GM23338 (cell line): ENCODE measurements at places on chromosomes 2 and 18. TPM values are rescaled to one million over a fixed set of nuclear protein-coding genes. Genes with fewer than 3 reads are reported as not detected.
A peak's percentile ranks its signal among the peaks of the same experiment; 100 is the strongest.

DNA sequence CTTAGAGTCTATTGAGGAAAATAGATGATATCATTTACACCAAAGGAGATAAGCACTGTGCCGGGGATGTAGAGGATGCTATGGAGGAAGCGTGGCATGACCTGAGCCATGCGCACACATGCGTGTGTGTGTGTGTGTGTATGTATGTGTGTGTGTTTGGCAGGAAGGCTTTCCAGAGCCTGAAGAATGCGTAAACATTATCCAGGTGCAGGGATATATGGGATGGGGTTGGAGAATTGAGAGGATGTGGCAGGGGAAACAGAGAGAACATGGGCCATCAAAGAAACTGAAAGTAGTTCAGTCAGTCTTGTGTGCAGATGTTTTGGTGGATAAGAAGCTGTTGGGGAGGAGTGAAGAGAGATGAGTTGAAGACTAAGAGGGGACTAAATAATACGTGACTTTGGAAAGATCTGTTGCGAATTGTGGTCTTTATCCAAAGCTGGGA lies 9.3 kb upstream of the STAT1 start:
- H3K27ac ChIP-seq = no peak overlapping the region
- H3K27me3 ChIP-seq = peaks cover 4% of the 10 kb centered on the region; the same call in 1 of the 2 replicates
- DNase-seq = no peak
- H3K4me3 ChIP-seq = no peak overlapping the region

- DNase-seq = no peak
- no peak overlapping the region for H3K27ac ChIP-seq
- no peaks in the 10 kb centered on the region for H3K36me3 ChIP-seq
- no peaks in the 10 kb centered on the region for H3K4me1 ChIP-seq
Observed at GRCh38 chr2:10272464-10272863, 30.2 kb upstream of the HPCAL1 start.

DNA sequence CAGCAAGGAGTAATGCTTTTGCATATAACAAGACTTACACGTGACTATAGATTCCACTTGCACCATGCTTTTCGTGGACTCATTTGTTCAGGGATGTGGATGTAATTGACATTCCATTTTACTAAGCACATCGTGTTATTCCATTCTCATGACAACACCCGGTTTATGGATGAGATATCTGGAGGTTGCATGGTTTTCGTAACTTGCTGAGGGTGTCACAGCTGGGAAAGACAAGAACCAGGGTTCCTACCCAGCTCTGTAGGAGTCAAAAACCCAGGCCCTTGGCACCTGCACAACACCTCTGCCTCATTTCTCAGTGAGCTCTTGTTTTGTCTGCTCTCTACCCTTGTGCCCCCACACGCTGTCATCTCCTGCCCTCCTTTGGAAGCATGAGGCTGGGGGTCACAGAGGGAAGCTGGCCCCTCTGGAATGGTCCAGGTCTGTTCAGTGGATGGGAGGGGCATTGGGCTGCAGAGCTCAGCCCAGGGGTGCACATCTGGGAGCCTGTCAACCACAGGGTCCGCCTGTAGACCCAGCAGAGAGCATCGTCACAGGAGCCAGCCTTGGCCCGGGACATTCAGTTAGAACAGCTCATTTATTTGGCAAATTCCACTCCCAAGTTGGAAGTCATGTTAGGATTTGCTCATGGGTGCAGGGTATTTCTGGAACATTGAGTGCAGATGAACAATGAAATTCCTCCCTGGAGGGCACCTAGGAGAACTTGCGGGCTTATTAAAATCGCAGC lies 120.1 kb upstream of the TWIST2 start:
- no peak for DNase-seq
- no peaks in the 10 kb centered on the region for H3K4me1 ChIP-seq
- no peak overlapping the region for H3K27ac ChIP-seq

MAP3K19 gene
- not detected in 2 replicates for total RNA-seq

HOXD9 gene
- total RNA-seq = not detected in 2 replicates

GRCh38 chr2:133956434-133956935 lies 297.4 kb upstream of the MGAT5 start:
- H3K36me3 ChIP-seq = no peaks in the 10 kb centered on the region
- no peak overlapping the region for H3K4me3 ChIP-seq
- no peaks in the 10 kb centered on the region for H3K27me3 ChIP-seq
- H3K4me1 ChIP-seq = no peaks in the 10 kb centered on the region
- no peak overlapping the region for H3K27ac ChIP-seq
- DNase-seq = no peak

DNA sequence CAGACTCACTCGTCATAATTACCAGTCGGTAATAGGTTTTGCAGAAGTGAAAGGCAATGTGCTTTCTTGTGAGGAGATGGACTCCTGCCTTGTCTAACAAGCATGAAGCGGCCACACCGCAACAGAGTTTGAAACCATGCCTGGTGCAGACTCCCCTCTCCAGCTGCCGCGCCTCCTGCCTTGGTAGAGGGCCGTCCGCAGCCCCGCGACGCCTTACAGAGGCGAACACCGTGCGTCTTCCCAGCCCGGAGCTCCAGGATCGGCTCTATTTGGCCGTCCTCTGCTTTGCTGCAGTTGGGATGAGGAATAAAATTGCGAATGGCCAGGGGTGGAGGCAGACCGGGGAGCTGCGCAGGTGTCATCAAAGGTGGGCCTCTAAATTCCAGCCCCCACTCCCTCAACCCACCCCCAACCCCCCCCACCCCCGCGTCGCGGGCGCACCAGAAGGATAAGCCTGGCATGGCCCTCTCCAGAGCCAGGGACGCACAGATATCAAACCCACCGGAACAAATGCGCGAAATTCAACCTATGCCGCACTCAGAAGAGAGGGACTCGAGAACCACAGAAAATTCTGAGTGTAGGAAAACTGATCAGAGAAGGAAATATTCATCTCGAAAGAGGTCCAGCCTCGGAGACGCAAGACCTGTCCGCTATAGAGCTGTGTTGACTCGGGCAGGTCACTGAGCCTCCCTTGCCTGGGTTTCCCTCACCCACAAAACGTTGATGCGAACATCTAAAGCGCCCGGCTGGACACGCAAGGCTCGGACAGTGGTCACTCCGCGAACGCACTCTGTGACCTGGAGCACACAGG lies 1.1 kb downstream of the TRABD2A start:
- H3K27me3 ChIP-seq = peaks cover 81% of the 10 kb centered on the region
- H3K4me3 ChIP-seq = peak overlapping the region; percentile 93
- no peaks in the 10 kb centered on the region; the same call in 1 of the 2 replicates for H3K4me1 ChIP-seq
- no peak overlapping the region for H3K27ac ChIP-seq
- no peaks in the 10 kb centered on the region for H3K36me3 ChIP-seq

- DNase-seq = peak; percentile 20
- no peaks in the 10 kb centered on the region for H3K27me3 ChIP-seq
- no peak overlapping the region for H3K4me3 ChIP-seq
- peaks cover 5% of the 10 kb centered on the region for H3K4me1 ChIP-seq
- peaks cover 6% of the 10 kb centered on the region; the same call in 1 of the 2 replicates for H3K36me3 ChIP-seq
Observed at GRCh38 chr2:25955869-25956535, 26.3 kb downstream of the KIF3C start.

- peak overlapping the region; percentile 83 for H3K4me3 ChIP-seq
- peaks cover 32% of the 10 kb centered on the region for H3K27me3 ChIP-seq
- H3K4me1 ChIP-seq = peaks cover 40% of the 10 kb centered on the region
Observed at GRCh38 chr18:8707556-8708300, 2.4 kb downstream of the MTCL1 start.

DNA sequence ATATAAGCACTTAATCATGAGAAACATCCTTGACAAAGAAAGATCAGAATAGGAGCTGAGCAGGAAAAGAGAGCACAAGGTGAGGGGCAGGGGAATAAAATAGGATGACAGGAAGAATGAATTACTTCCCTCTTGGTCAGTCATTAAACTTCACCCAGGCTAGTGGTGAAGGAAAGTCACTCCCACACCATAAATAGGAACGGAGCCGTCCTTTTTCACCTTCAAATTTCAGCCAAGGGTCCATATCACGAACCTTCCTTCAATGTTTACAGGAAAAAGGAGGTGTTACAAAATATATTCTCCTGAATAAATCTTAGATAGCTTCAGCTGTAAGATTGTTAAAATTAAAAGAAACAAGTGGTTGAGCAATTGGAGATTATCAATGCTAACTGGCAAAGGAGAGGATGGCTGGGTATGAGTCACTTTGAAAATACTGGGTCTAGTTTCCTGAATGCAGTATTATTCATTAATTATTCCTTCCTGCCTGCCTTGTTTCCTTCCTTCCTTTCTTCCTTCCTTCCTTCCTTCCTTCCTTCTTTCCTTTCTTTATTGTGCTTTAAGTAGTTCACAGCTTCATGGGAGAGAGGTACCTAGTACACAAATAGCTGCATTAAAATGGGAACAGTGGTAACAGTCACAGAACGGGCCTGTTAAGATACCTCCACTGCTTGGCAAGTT lies 292.3 kb upstream of the ID2 start:
- DNase-seq = no peak
- no peak overlapping the region for H3K27ac ChIP-seq
- no peak overlapping the region for H3K4me3 ChIP-seq
- no peaks in the 10 kb centered on the region for H3K36me3 ChIP-seq
- no peaks in the 10 kb centered on the region for H3K27me3 ChIP-seq

LIMS4 gene
- not detected in 2 replicates for total RNA-seq

SNORC gene
- 0.62 and 0.80 TPM in 2 replicates for total RNA-seq

DNA sequence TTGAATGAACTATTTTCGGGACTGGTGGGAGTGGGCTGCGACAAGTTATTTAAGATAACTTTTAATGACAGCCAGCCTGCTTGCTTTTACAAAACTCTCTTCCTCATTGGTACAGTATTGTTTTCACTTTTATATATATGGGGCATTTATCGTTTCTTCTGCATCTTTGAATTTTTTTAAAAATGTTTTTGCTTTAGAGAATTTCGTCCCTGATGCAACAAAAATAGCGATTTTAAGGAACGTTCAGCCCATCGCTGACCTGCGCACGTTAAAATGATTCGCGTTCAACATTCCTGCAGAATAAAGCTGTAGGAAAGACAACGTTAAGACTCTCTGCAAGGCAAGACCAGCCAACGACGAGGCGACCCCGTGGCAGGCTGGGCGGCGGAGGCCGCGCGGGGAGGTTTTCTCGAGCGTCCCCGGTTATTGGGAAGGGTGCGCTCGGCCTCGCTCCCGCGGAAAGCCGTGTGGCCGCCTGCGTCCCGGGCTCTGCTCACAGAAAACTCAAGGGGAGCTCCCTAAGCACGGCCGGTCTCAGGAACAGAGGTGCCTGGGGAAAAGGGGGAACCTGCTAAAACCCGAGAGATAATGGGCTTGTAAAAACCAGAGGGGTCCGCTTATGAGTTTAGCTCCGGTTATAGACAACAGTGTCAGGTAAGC lies 3.0 kb downstream of the PAX8 start:
- H3K36me3 ChIP-seq = no peaks in the 10 kb centered on the region
- peak overlapping the region; percentile 70 for H3K4me3 ChIP-seq
- H3K27me3 ChIP-seq = peaks cover 100% of the 10 kb centered on the region
- no peak overlapping the region for H3K27ac ChIP-seq
- peak; percentile 15 for DNase-seq

GRCh38 chr2:190280565-190281350 lies 38.9 kb downstream of the HIBCH start:
- no peak overlapping the region for H3K4me3 ChIP-seq
- no peak overlapping the region for H3K27ac ChIP-seq
- no peaks in the 10 kb centered on the region for H3K27me3 ChIP-seq
- no peaks in the 10 kb centered on the region for H3K36me3 ChIP-seq
- DNase-seq = no peak
- H3K4me1 ChIP-seq = no peaks in the 10 kb centered on the region

GRCh38 chr18:48028696-48029095 lies 98.2 kb upstream of the SMAD2 start:
- no peak overlapping the region for H3K27ac ChIP-seq
- H3K27me3 ChIP-seq = no peaks in the 10 kb centered on the region
- no peak overlapping the region for H3K4me3 ChIP-seq

GRCh38 chr2:6999211-6999877 lies 82.1 kb downstream of the RNF144A start:
- no peak overlapping the region for H3K27ac ChIP-seq
- no peaks in the 10 kb centered on the region for H3K36me3 ChIP-seq
- no peak overlapping the region for H3K4me3 ChIP-seq
- no peak for DNase-seq
- no peaks in the 10 kb centered on the region for H3K4me1 ChIP-seq

DNA sequence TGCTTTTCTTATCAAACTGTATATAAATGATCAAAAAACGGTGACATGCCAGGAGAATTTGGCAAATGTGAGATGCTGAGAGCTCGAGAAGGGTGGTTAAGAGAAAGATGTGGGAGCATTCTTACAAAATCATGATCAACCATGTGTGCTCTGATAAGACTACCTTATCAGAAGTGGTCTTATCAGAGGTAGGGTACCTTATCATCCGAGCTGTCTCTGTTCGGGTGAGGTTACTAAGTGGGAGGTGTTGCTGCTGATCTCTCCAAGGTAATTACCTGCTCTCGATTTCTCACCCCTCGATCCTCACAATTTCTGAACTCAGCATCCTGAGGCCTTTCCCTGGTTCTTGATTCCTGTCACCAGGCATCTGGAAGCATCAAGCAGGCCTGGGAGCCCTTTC lies 813.0 kb upstream of the ID2 start:
- H3K27ac ChIP-seq = no peak overlapping the region
- no peak for DNase-seq
- H3K27me3 ChIP-seq = no peaks in the 10 kb centered on the region
- H3K4me1 ChIP-seq = peaks cover 35% of the 10 kb centered on the region
- no peak overlapping the region for H3K4me3 ChIP-seq

TET3 gene
- total RNA-seq = 18.3 and 19.9 TPM in 2 replicates

DNA sequence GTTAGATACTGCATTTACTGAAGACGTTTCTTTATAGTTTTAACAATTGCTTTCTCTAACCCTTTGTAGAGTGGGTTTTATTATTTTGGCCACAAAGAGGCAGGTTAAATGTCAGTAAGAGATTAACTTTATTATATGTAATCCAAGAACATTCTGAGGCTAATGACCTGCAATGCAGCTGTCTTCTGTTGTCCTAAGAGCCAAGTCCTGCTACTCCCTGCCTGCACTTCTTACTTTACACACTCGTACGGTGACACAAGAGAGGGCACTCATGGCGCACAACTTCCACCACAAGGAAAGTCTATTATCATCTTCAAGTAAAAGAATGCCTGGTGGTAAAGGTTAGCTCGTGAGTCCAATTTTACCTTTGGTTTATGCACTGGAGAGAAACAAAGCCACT lies 471.0 kb upstream of the HNMT start:
- DNase-seq = no peak
- no peak overlapping the region for H3K4me3 ChIP-seq
- H3K36me3 ChIP-seq = no peaks in the 10 kb centered on the region

FOXD4L1 gene
- not detected in 2 replicates for total RNA-seq

SLC66A2 gene
- total RNA-seq = 10.9 and 18.1 TPM in 2 replicates

GRCh38 chr2:10331027-10331701 lies 28.5 kb downstream of the HPCAL1 start:
- no peak overlapping the region for H3K4me3 ChIP-seq
- DNase-seq = peak; percentile 50
- peaks cover 38% of the 10 kb centered on the region; the same call in 1 of the 2 replicates for H3K4me1 ChIP-seq
- H3K36me3 ChIP-seq = no peaks in the 10 kb centered on the region
- H3K27ac ChIP-seq = no peak overlapping the region

TMEM169 gene
- 3.9 and 8.0 TPM in 2 replicates for total RNA-seq

HOXD1 gene
- 0.39 TPM in 1 of 2 replicates, not detected in the other for total RNA-seq

GRCh38 chr2:236675526-236675925 lies 105.9 kb downstream of the ACKR3 start:
- H3K27me3 ChIP-seq = no peaks in the 10 kb centered on the region
- no peak overlapping the region for H3K27ac ChIP-seq
- no peak overlapping the region for H3K4me3 ChIP-seq
- DNase-seq = no peak
